ENCODE measurements at places on chromosomes 16 and 17. TPM values are rescaled to one million over a fixed set of nuclear protein-coding genes. Genes with fewer than 3 reads are reported as not detected.

GRCh38 chr16:50881331-50881830 is 139.5 kb downstream of the CYLD start:
- no peaks in the 10 kb centered on the region for H3K4me1 ChIP-seq
- H3K36me3 ChIP-seq: no peaks in the 10 kb centered on the region
- H3K27ac ChIP-seq: no peak overlapping the region
- no peak overlapping the region for H3K4me3 ChIP-seq

- no peak overlapping the region for H3K4me3 ChIP-seq
- H3K36me3 ChIP-seq: no peaks in the 10 kb centered on the region
- H3K27ac ChIP-seq: no peak overlapping the region
- no peak for DNase-seq
Observed at GRCh38 chr17:76981545-76982295, 113.5 kb downstream of the MGAT5B start.

DNA sequence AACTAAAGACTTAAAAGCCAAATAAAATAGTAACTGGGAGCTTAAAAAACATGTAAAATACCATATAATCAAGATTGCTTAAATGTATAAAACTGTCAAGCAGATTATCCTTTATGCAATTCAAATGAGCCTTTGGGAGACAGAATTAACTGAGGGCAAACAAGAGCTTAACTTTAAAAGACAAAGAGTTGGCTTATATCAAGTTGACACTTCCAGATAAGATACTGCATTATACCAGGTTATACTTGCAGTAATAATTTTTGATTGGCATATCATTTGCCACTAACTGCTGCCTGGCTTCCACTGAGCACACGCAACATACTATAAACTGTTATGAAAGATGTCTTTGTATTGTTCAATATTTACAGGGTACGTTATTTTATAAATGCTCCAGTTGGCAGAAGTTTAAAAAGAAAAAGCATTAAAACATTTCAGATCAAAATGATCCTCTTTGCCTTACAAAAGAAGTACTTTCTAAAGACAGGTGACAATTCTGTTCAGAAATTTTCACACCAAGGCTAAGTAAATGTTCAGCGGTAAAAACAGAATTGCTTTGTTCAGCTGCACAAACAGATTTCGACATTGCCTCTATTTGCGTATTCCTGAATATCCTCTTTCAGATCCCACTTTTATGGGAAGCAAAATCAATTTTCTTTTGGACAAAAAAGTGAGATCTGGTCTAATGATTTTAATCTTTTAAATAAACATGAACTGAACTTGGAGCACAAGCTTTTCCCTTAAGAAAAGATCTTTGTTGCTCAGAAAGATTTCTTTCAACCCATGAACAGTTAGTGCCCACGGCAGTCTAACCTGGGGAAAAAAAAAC is 50.7 kb downstream of the TOX3 start:
- no peaks in the 10 kb centered on the region for H3K4me1 ChIP-seq
- no peak overlapping the region for H3K27ac ChIP-seq
- peaks cover 7% of the 10 kb centered on the region for H3K27me3 ChIP-seq

- no peak for DNase-seq
- H3K27me3 ChIP-seq: peaks cover 13% of the 10 kb centered on the region
- H3K27ac ChIP-seq: no peak overlapping the region
- no peaks in the 10 kb centered on the region for H3K36me3 ChIP-seq
Observed at GRCh38 chr16:17303101-17303500, 167.7 kb downstream of the XYLT1 start.

GRCh38 chr16:4376126-4376892 is 4.7 kb downstream of the VASN start:
- no peak overlapping the region for H3K4me3 ChIP-seq
- H3K27ac ChIP-seq: peak overlapping the region; percentile 74
- DNase-seq: peak; percentile 93
- H3K36me3 ChIP-seq: no peaks in the 10 kb centered on the region
- H3K4me1 ChIP-seq: peaks cover 49% of the 10 kb centered on the region

- no peaks in the 10 kb centered on the region for H3K36me3 ChIP-seq
- no peaks in the 10 kb centered on the region for H3K4me1 ChIP-seq
- H3K4me3 ChIP-seq: no peak overlapping the region
- H3K27ac ChIP-seq: no peak overlapping the region
- DNase-seq: no peak
- H3K27me3 ChIP-seq: peaks cover 44% of the 10 kb centered on the region
Observed at GRCh38 chr17:37737971-37738370, 6.9 kb downstream of the HNF1B start.

- no peaks in the 10 kb centered on the region for H3K36me3 ChIP-seq
- H3K4me1 ChIP-seq: peaks cover 6% of the 10 kb centered on the region
- no peaks in the 10 kb centered on the region for H3K27me3 ChIP-seq
- H3K4me3 ChIP-seq: peak overlapping the region; percentile 97
- DNase-seq: peak; percentile 87
Observed at GRCh38 chr16:67833415-67834241, 8.5 kb upstream of the THAP11 start.

Gene PLLP
- 2.8 TPM for total RNA-seq

Gene GAST
- total RNA-seq: not detected

Gene DRG2
- 62.4 TPM for total RNA-seq

Gene KCNJ2
- not detected for total RNA-seq

GRCh38 chr16:69345923-69346322 is 5.7 kb downstream of the TMED6 start:
- DNase-seq: no peak
- no peaks in the 10 kb centered on the region for H3K27me3 ChIP-seq
- no peak overlapping the region for H3K27ac ChIP-seq

Gene CAMTA2
- total RNA-seq: 49.2 TPM

DNA sequence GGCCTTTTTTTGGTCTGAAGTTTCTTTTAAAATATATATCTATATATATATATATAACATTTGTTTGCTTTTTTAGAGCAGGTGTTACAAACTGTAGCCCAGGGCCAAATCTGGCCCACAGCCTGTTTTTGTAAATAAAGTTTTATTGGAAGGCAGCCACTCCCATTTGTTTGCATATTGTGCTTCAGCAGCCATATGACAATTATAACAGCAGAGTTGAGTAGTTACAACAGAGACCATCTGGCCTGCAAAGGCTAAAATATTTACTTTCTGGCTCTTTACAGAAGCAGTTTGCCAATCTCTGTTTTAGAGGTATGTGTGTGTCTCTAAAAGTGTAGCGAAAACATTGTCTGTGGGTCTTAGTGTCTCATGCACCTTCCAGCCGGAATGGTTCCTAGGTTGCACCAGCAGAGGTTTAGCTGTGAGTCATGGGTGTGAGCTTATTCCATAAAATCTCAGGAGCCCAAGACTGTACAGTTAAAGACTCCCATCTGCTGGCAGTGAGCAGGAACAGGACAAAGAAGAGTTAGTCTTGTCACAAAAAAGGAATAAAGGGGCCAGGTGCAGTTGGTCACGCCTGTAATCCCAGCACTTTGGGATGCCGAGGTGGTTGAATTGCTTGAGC is 23.8 kb downstream of the LCMT1 start:
- H3K27me3 ChIP-seq: no peaks in the 10 kb centered on the region
- no peaks in the 10 kb centered on the region for H3K36me3 ChIP-seq
- H3K4me3 ChIP-seq: no peak overlapping the region
- DNase-seq: peak; percentile 41
- no peaks in the 10 kb centered on the region for H3K4me1 ChIP-seq
- no peak overlapping the region for H3K27ac ChIP-seq

- no peak overlapping the region for H3K4me3 ChIP-seq
- no peak overlapping the region for H3K27ac ChIP-seq
- no peaks in the 10 kb centered on the region for H3K36me3 ChIP-seq
- H3K27me3 ChIP-seq: peaks cover 35% of the 10 kb centered on the region
- peak; percentile 57 for DNase-seq
Observed at GRCh38 chr16:24504472-24505345, 34.7 kb upstream of the RBBP6 start.

- H3K36me3 ChIP-seq: peaks cover 8% of the 10 kb centered on the region
- H3K27ac ChIP-seq: no peak overlapping the region
- DNase-seq: no peak
Observed at GRCh38 chr17:61783556-61784304, 79.6 kb downstream of the BRIP1 start.

GRCh38 chr17:10649602-10650001 is 7.5 kb downstream of the MYH3 start:
- no peak overlapping the region for H3K4me3 ChIP-seq
- H3K27me3 ChIP-seq: peaks cover 61% of the 10 kb centered on the region
- no peak overlapping the region for H3K27ac ChIP-seq
- H3K36me3 ChIP-seq: no peaks in the 10 kb centered on the region
- DNase-seq: no peak
- no peaks in the 10 kb centered on the region for H3K4me1 ChIP-seq

GRCh38 chr16:66028510-66029216 is 337.8 kb upstream of the CDH5 start:
- H3K27me3 ChIP-seq: 0 out of 2 replicates have a peak, but pooled peaks cover 4% of the 10 kb centered on the region
- no peak overlapping the region for H3K27ac ChIP-seq
- no peaks in the 10 kb centered on the region for H3K36me3 ChIP-seq

- H3K27ac ChIP-seq: no peak overlapping the region
- peaks cover 21% of the 10 kb centered on the region for H3K36me3 ChIP-seq
- H3K4me3 ChIP-seq: no peak overlapping the region
Observed at GRCh38 chr16:75035410-75035968, 36.7 kb downstream of the ZNRF1 start.

DNA sequence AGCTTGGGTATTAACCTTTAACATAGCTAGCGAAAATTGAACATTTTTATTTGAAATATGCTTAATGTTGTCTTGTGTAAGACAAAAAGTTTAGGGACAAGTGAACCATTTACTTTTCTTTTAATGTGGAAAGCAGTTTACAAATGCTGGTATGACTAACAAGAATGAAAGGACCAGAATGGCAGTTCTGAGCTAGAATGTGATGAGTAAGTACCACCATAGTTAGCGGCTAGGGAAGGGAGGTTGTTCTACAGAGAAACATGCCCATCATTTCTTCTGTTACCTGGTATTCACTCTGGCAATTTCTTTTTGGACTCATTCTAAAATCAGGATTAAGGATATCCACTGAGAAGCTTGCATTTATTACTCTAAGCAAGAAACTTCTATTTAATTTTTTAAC is 121.1 kb downstream of the WWOX start:
- H3K4me1 ChIP-seq: peaks cover 5% of the 10 kb centered on the region
- no peaks in the 10 kb centered on the region for H3K36me3 ChIP-seq
- no peak for DNase-seq
- H3K27me3 ChIP-seq: no peaks in the 10 kb centered on the region
- H3K27ac ChIP-seq: no peak overlapping the region
